IPS DF 6.9 (cell line): ENCODE measurements at places on chromosomes 12 and 14.

GRCh38 chr14:89425931-89426330, 8.9 kb upstream of the FOXN3 start:
- H3K27ac ChIP-seq: no peak overlapping the region
- H3K27me3 ChIP-seq: no peaks in the 10 kb centered on the region
- no peaks in the 10 kb centered on the region for H3K36me3 ChIP-seq

GRCh38 chr14:25546826-25547225, 496.9 kb upstream of the STXBP6 start:
- H3K27me3 ChIP-seq: no peaks in the 10 kb centered on the region
- no peak overlapping the region for H3K4me3 ChIP-seq
- DNase-seq: no peak
- no peak overlapping the region for H3K27ac ChIP-seq

- DNase-seq: no peak
- H3K36me3 ChIP-seq: no peaks in the 10 kb centered on the region
- no peaks in the 10 kb centered on the region; the same call in 1 of the 2 replicates for H3K27me3 ChIP-seq
Observed at GRCh38 chr12:48907245-48907644, 18.0 kb downstream of the FKBP11 start.

GRCh38 chr14:36450550-36450949, 69.5 kb downstream of the NKX2-1 start:
- no peak overlapping the region for H3K4me3 ChIP-seq
- H3K4me1 ChIP-seq: no peaks in the 10 kb centered on the region
- no peak for DNase-seq
- H3K36me3 ChIP-seq: no peaks in the 10 kb centered on the region
- H3K27ac ChIP-seq: no peak overlapping the region
- peaks cover under 1% of the 10 kb centered on the region for H3K27me3 ChIP-seq

GRCh38 chr12:107163413-107163812, 70.1 kb upstream of the CRY1 start:
- H3K4me3 ChIP-seq: no peak overlapping the region
- no peak for DNase-seq
- H3K27me3 ChIP-seq: no peaks in the 10 kb centered on the region
- H3K36me3 ChIP-seq: no peaks in the 10 kb centered on the region
- no peaks in the 10 kb centered on the region for H3K4me1 ChIP-seq
- no peak overlapping the region for H3K27ac ChIP-seq

GRCh38 chr12:121796855-121797751, 3.6 kb upstream of the RHOF start:
- no peak for DNase-seq
- no peak overlapping the region for H3K27ac ChIP-seq
- peak overlapping the region; percentile 4; the same call in 1 of the 2 replicates for H3K4me3 ChIP-seq
- peaks cover 4% of the 10 kb centered on the region for H3K36me3 ChIP-seq
- no peaks in the 10 kb centered on the region for H3K27me3 ChIP-seq
